NCI-H774 (cell line): ENCODE measurements at places on chromosomes 12 and 14.

DNA sequence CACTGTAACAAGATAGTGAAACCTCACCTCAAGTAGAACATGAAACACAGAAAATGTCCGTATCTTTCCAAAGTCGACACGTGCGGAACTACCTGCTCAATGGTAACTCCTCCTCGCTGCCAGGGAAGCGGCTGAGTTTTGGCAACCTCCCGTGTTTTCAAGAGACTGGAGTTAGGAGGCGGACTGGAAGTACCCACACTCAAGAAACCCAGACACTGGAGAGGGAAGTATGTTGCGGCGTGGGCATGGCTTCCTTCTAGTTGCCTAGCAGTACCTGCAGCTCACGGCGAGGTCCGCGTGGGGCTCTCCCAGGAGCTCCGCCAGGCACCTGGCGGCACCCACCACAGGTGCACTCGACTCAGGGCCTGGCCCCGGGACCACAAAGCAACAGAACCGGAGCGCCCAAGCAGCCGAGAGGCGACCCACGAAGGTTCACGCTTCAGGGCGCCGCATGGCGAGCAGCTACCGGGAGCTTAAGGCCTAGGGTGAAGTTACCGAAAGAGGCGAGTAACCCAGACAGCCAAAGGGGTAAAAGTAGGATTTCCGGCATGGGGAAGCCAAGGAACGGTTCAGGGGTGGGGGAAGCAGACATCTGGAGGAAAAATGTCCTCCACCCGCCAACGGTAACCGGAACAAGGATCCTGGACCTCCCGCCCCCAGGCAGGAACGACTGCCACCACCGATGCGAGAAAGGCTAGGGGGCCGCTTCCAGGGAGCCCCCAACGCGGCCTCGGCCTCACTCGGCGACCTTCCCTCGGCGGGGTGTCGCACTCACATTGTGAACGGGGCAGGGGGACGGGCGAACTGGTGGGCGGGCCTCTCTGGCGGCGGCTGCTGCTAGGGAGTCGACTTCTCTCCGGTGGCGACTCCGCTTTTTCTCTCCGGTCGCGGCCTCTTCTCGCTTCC is 608 bp downstream of the PTGES3 start:
- DNase-seq: peak; percentile 55

DNA sequence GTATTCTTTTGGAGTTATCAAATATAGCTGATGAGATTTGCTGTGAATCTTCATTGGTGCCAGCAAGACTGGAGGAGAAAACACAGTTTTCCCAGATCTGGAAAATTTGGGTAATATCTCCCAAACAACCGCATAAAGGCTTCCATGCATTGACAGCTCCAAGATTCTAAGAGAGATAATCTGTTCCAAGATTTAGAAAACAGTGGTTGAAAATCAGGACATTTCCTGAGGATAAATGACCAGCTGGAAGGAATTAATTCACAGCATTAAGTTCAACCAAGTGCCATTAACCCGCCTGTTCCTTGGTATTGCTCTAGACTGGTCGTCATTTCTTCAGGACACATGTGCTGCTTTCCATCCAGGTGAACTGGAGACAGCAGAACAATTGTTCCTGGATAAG is 147.9 kb upstream of the PRICKLE1 start:
- DNase-seq: no peak

- no peak for DNase-seq
Measured at GRCh38 chr14:102363182-102363943, 622 bp downstream of the TECPR2 start.

DNA sequence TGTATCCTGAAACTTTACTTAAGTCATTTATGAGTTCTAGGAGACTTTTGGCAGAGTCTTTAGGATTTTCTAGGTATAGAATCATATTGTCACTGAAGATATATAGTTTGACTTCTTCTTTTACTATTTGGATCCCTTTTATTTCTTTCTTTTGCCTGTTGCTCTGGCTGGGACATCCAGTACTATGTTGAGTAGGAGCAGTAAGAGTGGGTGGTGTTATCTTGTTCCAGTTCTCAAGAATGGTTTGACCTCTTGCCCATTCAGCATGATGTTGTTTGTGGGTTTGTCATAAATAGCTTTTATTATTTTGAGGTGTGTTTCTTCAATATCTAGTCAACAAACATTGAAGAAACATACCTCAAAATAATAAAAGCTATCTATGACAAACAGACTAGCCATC is 35.0 kb downstream of the LIN7A start:
- no peak for DNase-seq

DNA sequence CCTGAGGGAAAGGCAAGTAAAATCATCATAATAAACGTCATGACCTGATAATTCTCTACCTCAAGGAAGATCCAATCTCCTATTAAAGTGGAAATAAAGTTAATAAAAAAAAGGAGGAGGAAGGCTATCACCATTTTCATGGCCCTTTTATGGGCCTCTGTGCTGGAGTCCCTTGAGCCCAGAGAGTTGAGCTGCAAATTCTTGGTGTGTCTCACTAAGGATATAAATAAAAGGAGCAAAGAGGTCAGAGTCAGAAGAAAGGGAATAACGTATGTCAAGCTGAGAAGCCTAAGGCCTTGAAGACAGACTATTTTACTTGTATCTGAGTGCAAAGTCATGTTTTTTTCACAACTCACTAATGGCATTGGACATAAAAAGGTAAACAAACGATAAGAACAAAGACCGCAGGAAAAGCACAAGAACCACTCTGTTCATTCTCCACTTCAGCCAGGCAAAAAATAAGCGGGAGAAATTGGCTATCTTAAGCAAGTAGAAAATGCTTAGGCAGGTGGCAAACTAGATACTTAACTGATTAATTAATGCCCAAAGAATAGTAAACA is 12.0 kb upstream of the SMIM10L1 start:
- no peak for DNase-seq

GRCh38 chr12:76303365-76303764 is 44.9 kb downstream of the BBS10 start:
- DNase-seq: no peak

GRCh38 chr14:93084402-93084801 is 31.3 kb downstream of the ITPK1 start:
- DNase-seq: no peak

DNA sequence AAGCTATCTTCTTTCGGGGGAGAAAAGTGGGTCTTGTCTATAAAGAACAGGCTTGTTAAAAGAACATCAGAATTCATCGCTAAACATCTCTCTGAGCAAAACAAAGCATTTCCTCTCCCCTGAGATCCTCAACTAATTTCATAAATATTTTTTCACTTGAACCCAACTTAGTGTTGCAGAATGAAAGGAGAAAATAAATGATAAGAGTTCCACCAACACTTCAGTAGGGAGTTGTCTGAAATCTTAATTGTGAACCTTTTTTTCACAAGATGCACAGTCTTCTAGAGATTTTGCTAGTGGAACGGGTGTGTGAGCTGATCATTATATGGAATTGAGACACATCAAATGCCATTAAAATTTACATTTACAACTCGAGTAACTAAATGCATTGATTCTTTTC is 1.3 kb upstream of the DAAM1 start:
- DNase-seq: no peak

DNA sequence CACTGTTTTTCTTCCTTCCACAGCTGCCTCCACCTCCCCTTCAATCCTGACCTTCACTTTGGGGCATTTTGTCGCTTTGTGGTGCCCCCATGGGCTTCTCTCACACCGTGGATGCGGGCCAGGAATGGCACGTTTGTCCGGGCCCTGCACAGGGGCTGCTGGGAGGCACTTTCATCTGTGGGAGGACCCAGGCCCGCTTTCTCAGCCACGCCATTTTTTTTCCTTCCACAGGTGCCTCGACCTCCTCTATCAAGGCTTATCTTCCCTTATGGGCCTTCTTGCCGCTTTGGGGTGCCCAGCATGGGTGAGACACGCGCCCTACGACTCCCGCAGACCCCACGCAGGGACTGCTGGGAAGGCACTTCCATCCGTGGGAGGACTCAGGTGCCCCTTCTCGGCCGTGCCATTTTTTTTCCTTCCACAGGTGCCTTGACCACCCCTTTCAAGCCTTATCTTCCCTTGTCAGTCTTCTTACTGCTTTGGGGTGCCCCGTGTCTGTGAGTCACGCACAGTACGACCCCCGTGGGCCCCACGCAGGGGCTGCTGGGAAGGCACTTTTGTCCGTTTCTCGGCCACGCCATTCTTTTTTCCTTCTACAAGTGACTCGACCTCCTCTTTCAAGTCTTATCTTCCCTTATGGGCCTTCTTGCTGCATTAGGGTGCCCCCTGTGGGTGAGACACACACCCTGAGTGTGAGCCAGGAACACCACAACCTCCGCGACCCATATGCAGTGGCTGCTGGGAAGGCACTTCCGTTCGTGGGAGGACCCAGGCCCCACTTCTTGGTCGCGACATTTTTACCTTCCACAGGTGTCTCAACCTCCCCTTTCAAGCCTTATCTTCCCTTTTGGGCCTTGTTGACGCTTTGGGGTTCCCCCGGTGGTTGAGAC is 270.7 kb downstream of the ALG10 start:
- no peak for DNase-seq

DNA sequence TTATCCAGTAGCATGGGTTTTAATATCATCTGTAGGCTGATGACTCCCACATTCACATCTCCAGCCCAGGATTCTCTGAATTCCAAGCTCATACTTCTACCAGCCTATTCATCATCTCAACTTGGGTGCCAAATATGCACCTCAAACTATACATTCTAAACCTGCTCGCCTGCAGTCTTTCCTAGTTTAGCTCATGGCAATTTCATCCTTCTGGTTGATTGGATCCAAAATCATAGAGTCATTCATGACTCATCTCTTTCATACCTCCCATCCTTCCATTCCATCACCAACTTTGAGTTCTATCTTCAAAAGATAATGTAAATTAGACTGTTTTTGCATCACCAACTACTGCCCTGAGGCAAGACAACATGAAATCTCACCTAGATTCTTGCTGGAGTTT is 99.7 kb upstream of the EGLN3 start:
- no peak for DNase-seq

DNA sequence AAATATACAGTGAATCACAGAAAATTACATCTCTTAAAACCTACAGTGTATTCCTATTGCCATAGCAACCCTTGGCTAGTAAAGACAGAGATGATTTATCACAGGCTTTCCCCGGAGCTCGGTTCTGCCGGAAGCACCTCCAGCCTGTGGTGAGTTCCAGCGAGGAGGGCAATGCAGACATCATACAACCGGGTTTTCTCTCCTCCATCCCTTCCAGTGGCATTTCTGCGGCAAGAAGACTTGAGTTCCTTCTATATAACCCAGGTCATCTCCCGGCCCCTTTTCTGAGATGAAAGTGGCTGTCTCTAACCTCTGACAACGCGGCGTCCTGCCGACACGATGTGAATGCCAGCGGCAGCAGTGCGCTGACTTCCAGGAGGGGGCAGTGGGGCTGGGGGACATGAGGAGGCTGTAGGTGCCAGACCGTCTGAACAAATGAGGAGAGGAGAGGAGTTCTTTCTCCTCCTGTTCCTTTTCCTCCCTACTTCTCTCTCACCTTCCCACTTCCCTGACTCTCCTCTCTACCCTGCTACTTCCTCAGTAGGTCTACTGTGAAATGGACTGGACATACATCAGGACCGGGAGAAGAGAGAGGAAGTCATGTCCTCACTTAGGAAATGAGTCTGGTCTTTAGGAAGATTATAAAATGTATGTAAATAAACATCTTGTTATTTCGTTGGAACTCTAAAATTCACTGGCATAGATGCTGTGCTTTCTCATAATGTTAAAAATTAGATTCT is 68.6 kb upstream of the MAX start:
- no peak for DNase-seq

DNA sequence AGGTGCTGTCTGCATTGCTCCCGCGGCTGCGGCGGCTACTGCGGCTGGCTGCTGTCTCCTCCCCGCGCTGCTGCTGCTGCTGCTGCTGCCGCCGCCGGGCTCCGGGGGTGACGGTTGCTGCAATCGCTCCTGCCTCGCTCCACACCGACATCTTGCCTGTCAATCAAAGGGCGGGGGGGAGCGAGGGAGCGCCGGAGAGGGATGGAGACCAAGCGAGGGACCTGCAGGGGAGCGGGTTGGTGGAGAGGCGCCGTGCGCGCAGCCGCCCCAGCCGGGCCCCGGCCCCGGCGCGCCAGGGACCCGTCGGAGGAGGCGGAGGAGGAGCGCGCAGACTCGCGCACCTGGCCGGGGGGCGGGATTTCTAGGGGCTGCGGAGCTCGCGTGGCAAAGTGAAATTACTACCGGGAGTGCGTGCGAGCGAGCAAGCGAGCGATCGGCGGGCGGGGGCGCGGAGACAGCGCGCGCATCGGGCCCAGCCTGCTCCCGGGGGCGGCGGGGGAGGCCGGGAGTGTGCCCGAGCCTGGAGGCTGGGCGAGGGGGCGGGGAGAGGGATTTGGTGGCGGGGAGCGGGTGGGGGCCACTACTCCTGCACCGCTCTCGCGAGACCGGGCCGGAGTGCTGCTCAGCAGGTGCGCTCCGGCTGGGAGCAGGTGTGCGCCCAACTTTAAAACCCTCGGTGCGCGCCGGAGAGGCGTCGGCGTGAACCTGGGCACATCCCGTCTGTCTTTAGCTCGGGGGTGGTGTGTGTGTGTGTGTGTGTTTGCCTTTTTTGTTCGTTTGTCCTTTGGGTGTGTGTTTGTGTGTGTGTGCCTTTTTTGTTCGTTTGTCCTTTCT is at the start of gene KSR2:
Gene KSR2, minus strand, starts transcription at position 165 of the 834 bp plus-strand sequence. CDS start 735 bp downstream, outside the sequence.
- peak; percentile 99 for DNase-seq

- no peak for DNase-seq
Measured at GRCh38 chr14:71712478-71712877, 219.8 kb upstream of the RGS6 start.

- DNase-seq: no peak
Measured at GRCh38 chr12:572532-572899, 90.7 kb downstream of the NINJ2 start.

DNA sequence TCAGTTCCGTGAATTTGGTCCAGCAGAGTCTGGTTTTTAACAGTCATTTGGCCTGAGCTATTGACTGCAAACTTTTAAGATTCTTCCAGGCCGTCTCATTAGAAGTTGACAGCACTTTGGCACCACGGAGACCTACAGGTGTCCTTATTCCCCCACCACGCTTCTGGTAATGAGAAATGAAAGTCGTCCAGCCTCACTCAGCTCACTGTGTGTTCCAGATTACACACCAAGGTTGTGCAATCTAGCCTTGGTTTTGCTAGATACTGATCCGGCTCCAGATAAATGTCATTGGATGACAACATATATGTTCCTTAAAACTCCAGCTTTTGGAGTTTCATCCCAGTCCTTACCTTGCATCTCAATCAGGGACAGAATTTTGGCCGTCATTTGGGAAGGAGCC is 210.4 kb downstream of the CHST11 start:
- DNase-seq: no peak

DNA sequence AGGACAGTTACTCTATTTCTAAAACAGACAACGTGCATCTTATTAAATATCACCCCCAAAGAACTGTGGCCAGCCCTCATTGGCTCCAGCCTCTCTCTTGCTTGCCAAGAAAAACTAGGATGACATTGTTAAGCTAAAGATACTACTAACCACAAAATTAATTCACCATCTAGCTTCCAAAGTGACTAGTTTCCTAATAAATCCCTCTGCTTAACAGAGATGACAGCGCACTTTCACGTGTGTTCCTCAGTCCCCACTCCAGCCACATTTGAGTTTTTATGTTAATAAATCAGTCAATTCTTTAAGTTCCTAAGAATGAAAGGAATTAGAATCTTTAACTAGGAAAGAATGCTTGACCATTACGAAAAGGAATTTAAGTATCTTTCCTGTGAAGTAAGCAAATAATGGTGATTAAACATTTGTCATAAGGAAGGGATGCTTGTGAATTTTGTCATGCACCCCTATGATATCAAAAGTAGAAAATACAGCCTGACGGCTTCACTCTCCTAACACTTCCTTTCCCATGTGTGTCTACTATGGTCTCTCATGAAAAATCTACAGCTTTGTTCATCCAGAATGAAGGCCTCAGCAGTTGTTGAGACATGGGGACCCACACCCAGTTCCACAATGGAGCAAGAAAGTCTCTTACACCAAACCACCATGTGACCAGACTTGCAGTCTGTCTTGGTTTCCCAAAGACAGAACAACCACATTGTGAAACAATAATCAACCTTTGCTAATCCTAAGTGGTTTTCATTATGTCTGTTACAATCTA is 8.1 kb downstream of the CORO1C start:
- DNase-seq: no peak
